AG04450 (cell line): ENCODE measurements at places on chromosomes 6 and 20. TPM values are rescaled to one million over a fixed set of nuclear protein-coding genes. Genes with fewer than 3 reads are reported as not detected.

DNA sequence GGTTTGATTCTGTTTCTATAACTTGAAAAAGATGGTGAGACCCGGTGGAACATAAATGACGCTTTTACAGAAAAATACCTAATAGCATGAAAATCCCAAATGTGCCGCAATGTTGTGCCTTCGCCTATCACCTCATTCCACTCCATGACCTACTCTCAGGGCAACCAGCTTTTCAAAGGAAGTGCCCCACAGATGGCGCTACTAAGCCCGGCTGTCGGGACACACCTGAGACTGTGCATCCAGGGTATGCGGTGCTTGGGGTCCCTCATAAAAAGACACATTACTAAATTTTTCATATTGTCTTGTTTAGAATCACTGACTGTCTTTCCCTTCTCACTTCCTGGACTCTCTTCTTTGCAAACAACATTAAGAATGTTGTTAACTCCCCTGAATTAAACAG lies 145.5 kb upstream of the RPS6KA2 start:
- DNase-seq = no peak

GRCh38 chr6:164695896-164696295 lies 613.5 kb downstream of the C6orf118 start:
- no peak for DNase-seq

GRCh38 chr20:31857861-31858759 lies 12.2 kb downstream of the DUSP15 start:
- no peak for DNase-seq

GRCh38 chr6:3687847-3688246 lies 63.7 kb downstream of the PXDC1 start:
- no peak for DNase-seq

GRCh38 chr6:90940812-90941481 lies 354.1 kb upstream of the MAP3K7 start:
- DNase-seq = peak; percentile 10

GRCh38 chr20:25025091-25025861 lies 32.7 kb downstream of the ACSS1 start:
- DNase-seq = no peak

GRCh38 chr6:132445201-132445951 lies 44.1 kb upstream of the MOXD1 start:
- peak; percentile 23 for DNase-seq

Gene HLA-DPA1
- polyA plus RNA-seq = 0.10 and 0.15 TPM in 2 replicates

Gene PPP1R14C
- not detected in 2 replicates for polyA plus RNA-seq

Gene GMDS
- polyA plus RNA-seq = 18.8 and 26.4 TPM in 2 replicates
